ENCODE measurements at places on chromosomes 16 and 17.

- DNase-seq, result peak; percentile 31
Observed at GRCh38 chr17:59406808-59407381, 75.4 kb downstream of the YPEL2 start.

- DNase-seq, result no peak
Observed at GRCh38 chr17:42122371-42123303, at the start of gene HSPB9. TSS of gene HSPB9 (plus strand) at chr17:42122804. CDS start at chr17:42122851, 47 bp downstream.

GRCh38 chr17:13351046-13351445 is 250.7 kb downstream of the HS3ST3A1 start:
- no peak for DNase-seq

DNA sequence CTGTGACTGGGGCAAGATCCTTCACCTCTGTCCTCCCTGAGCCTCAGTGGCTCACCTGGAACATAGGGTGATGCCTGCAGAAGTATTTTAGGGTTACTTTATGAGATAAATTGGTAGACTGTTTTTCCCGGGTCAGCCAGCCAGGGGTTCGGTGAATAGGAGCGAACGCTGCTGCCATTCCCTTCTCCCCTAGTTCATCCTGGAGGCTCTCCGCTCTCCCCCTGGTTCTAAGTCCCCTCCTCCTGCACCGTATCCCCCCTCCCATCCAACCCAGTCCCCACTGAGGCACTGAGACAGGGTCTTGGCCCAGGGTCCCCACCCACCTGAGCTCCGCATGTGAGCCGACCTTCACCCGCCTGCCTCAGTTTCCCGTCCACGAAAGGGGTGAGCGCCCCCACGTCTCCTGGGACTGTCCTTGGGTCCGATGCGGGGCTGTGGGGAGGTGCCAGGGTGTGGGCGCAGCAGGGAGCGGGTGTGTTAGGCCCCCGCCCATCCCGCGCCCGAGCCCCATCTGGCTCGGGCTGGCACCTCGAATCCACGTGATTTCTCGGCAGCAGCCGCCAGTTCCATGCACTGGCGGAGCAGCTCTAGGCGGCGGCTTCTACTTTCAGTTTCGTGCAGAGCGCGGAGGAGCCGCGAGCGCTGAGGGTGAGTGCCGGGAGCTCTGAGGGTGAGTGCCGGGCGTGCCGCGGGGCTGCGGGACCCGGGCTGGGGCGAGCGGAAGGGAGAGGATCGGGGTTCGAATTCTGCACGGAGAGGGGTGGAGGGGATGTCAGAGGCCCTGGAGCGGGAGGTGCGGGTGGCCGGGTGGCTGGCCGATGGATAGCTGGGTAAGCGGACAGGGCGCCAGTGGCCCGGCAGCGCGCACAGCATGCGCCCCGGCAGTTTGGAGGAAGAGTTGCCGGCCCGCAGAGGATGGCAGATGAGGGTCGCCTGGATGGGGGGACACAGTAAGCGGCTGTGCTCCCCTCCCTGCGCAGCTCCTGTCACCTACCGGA is at the start of gene NLRC5:
Gene NLRC5, plus strand, starts transcription at position 610 of the 998 bp plus-strand sequence. CDS start 31,156 bp downstream, outside the sequence.
- peak; percentile 78 for DNase-seq

- no peak for DNase-seq
Observed at GRCh38 chr16:22948058-22948602, 134.2 kb downstream of the HS3ST2 start.

- DNase-seq, result no peak
Observed at GRCh38 chr17:54435966-54436365, 464.7 kb upstream of the TOM1L1 start.
